Stimulated activated CD8-positive, alpha-beta memory T cell treated with anti-CD3 and anti-CD28 coated beads, Interleukin-15, amount 100 ng/mL, for 48 hours (primary cell): ENCODE measurements at places on chromosomes 1 and 21.

DNA sequence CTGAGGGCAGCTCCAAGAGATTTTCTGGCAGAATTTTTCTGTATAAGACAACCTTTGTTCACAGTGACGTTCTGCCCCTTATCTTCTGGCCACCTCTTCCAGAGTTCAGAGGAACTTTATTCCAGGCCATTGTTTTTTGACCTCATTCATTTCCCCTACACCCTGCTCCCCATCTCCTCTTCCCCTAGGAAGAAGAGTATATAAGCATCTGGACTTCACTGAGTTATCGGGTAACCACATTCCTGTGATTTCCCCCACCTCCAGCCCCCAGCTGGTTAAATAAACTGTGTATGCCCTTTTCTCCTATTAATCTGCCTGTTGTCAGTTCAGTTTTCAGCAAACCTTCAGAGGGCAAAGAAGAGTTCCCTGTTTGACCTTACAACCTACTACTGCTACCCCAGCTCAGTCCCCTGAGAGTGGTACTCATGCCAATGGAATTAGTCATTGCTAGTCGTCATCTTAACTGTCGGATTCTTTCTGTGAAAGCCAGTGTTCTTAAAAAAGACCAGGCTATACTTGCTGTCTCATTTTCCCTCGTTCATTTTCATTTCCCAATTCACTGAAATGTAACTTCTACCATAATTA is 14.3 kb upstream of the ALG14 start:
- no peak for DNase-seq

GRCh38 chr1:165034136-165034809 is 322.2 kb downstream of the LMX1A start:
- no peak for DNase-seq

DNA sequence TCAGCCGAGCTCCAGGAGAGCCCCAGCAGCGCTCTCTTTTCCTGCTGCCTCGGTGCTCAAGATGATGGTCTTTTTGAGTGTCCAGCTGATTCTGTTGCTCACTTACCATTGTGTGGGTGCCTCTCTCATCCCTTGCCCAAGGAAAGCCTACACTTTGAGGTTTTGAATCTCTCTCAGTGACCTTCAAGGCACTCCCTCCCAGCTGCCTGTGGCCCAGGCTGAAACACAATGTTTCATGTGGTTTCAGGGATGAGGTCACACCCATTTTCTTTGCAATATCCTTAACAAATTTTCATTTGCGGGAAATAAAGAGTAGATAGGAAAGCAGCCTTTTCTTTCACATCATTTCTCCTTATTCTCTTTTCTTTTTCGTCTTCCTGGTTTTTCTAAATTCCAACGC is 12.6 kb upstream of the MRPS14 start:
- no peak for DNase-seq

DNA sequence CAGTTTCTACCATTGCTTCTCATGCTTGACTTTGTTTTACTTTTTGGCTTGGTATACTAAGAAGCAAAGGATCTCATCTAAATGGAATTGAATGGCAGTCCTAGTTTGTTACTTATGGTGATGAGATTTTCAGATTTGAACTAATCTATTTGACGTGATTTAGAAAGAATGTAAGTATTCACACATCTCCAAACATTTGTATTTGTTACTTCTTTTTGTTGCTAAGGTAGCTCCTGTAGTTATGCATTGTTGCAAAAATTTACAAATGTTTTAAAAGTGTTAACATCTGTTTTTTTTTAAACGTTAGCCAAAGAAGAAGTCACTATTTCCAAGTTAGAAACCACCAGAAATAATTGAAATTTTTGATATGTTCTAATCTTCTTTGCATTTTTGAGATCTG is 222.5 kb downstream of the RPS6KC1 start:
- no peak for DNase-seq

- DNase-seq: no peak
Observed at GRCh38 chr1:181936768-181937581, 124.5 kb downstream of the ZNF648 start.
